Activated CD4-positive, alpha-beta T cell treated with anti-CD3 and anti-CD28 coated beads for 4 hours (primary cell): ENCODE measurements at places on chromosomes 1 and 21.

DNA sequence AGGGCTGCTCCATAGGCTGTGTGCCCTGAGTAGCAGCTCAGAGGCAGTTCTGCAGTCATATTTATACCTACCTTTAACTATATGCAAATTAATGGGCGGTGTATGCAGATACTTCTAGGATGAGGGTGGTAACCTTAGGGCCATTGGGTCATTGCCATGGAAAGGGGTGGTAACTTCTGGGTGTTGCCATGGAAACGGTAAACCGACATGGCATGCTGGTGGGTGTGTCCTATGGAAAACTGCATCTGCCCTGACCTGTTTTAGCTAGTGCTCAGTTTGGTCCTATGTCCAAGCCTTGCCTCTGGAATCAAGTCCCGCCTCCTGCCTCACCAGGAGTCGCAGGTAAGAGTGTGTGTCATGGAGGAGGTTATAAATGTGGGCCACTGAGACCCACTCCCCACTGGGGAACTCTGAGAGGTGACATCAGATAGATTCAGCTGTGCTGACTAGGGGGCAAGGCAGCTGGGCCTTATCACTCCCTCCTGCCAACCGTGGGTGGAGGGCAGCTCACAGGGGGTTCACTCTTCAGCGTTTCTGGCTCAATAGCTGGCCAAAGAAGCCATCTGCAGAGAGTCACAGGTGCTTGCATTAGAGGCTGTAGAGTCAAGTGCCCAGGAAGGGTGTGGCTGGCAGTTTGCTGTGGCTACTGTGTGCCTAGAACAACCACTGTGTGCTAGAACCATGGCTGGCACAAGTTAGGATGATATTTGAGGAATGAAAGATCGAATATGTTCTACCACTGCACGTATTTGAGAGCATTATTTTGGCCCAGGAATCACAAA lies 19.0 kb downstream of the BACE2 start:
- no peak for DNase-seq

- DNase-seq, result peak; percentile 18
Observed at GRCh38 chr1:230327892-230328284, 98.2 kb downstream of the PGBD5 start.

DNA sequence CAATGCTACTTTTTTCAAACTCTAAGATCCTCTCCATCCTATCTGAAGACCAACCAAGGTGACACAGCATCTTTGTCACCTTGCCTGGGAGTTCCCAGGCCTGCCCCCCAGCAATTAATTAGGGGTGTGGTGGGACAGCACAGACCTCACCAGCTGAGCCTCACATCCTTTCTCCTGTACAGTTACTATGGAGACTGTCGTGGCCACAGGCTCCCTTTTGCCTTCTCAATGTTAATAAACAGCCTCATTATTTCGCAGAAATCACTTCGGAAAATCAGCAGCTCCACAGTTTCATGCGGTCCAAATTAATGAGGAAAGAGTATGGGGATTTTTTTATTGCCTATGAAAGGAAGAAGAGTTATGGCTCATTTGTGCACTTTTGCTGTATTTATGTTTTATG lies 378.3 kb downstream of the NPHP4 start:
- no peak for DNase-seq

DNA sequence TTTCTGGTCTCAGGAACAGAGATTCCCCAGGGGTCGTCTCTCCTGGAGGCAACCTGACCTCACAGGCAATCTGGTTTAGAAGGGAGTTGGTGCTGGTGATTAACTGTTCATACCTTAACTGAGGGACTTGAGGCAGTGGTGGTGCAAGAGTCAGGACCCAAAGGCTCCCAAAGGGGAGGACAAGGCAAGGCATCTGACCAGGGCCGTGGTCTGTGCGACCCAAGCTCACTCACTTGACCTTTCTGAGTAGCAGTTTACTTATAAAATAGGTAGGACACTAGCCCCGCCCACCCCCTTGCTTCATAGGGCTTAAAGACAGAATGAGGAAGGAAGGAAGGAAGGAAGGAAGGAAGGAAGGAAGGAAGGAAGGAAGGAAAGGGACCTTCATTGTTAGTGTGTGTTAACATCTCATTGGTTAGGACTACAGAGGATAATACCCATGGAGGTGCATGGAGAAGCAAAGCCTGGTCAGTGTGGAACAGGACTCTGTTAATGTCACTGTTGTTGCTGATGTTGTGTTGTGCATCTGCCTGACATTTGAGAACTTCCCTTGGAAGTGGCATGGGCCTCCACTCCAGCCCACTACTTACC lies 4.6 kb upstream of the KCNA2 start:
- DNase-seq, result no peak

DNA sequence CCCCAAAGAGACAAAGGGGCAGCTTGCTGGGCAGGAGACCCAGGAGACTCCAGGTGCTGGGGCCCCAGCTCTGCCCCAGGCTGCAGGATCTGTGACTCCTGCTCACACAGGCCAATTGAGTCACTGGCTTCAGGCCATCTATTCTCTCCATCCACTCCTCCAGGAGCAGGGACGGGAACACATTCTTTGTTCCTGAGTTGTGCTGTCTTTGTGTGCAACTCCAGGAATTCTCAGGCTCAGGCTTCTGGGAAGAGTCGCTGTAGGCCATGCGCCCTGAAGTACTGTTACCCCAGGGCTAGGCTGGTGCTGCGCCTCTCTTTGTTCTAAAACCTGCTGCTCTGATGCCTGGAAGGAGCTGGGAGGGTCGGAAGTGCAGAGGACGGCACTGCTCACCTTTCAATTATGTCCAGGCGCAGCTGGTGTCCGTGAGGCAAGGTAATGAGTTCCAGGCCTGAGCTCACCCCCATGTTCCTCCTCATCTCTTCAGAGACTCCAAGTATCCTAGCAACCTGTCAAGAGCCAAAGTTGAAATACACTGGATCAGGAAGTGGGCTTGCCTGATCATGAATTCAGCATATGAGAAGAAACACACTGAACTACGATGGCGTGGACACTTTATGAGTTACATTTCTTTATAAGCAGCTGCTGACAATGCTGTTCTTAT lies 105.9 kb downstream of the BCAR3 start:
- DNase-seq, result no peak

DNA sequence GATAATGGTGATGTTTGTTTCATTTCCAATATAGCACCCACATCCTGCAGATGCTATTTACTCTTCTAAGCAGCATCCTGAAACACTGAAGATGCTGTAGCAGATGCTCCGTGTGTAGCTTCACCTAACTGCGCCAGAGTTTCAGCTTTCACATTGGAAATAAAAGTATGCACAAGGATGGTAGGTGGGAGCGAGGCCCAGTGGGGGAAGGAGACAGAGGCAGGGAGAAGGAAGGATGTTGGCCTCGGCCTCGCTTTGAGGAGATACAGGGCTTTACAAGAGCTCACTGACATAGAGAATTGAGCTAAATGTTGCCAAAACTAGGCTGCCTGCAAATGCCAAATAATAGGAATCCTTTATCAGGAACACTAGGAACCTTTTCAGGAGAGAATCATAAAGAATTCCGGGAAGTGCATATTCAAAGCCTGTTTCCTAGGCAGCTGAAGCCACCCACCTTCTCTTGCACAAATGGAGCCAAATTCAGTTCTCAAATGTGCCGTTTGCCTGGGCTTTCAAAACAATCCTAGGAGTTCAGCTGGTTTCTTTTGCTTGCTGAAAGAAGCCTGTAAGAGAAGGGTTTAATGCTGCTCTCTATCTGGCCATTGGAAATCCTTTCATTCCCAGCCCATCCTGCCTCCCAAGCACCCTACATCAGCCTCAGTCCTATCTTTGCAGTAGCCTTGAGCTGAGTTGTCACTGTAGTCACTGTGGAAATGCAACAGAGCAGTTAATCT lies 135.4 kb upstream of the ATP1B1 start:
- no peak for DNase-seq

DNA sequence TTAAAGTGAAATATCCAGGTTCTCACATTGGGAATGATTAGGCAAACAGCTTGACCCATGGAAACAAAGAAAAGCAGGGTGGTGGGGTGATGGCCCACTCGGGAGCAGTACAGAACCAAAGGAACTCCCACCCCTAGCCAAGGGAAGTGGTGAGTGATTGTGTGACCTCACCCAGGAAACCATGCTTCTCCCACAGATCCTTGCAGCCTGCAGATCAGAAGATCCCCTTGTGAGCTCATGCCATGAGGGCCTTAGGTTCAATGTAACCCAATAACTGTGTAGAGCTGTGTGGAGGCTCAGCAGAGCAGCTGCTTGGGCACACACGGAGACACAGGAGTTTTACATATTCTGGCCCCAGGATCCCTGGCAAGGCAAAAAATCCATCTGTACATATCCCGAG lies 311.8 kb upstream of the DPYD start:
- no peak for DNase-seq

GRCh38 chr1:215114154-215114933 lies 31.8 kb downstream of the KCNK2 start:
- no peak for DNase-seq

DNA sequence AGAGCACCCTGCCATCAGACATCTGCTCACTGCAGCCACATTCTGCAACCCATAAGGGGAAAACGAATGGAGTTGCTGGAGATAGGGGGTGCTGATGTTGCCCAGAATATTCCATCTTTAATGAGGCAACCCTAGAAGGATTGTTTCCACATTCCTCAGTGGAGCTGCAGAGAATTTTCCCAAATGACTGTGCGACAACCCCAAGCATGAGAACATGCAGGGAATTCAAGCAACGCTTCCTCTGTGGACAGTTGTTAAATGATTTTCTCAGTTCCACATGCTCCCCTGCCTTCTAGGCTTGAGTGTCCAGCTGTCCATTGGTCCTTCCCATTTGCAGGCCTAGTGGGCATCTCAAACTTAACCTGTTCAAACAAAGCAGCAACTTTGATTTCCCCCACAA lies 20.5 kb upstream of the UBL4B start:
- DNase-seq, result no peak

GRCh38 chr21:36210779-36211659 lies 54.4 kb downstream of the DOP1B start:
- DNase-seq, result no peak

- no peak for DNase-seq
Observed at GRCh38 chr1:81804312-81804711, 3.6 kb downstream of the ADGRL2 start.

DNA sequence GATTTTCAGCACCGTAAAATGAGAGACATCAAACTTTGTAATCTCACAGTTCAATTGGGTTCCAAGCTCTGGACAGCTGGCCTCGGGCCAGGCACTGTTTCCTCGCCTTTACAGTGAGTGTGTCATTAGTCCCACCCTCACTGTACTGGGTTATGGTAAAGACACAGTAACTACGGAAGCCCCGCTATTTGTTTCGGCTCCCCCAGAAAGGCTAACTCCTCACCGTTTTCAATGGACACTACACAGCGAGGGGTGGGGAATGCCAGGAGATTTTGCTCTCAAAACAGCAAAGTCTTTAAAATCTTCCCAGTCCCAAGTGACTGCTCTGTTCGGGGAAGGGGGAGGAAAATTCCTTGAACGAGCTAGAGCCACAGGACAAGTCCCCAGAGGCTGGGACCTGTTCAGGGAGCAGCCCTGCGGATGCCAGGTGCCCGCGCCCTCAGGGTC lies 757 bp upstream of the SPSB1 start:
- DNase-seq, result no peak

DNA sequence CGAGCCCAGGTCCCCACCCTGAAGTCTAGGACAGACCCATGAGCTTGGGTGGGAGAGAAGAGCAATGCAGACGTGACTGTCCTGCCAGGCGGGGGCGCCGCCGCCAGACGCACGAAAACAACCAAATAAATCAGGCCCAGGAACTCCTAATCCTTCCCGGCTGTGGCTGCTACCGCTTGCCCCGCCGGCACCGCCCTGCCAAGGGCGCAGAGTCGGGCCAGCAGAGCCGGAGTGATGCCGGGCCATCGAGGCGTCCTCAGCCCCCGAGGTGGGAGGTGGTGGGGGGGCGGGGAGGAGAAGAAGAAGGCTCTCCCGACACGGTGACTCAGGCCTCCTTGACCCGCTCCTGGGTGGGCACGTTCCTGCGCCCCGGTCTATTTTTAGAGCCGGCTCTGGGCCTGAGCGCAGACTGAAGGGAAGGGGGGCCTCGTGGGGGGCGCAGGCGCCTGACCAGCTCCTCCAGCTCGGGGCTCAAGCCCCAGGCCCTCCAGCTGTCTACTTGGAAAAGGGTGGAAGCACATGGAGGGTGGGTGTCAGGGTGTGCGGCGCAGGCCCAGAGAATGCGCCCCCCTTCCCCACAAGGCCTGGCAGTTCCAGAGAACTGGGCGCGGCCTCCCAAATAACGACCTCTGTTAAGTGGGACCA lies 10.7 kb upstream of the COL16A1 start:
- DNase-seq, result peak; percentile 12

GRCh38 chr1:184340984-184341383 lies 45.8 kb upstream of the C1orf21 start:
- DNase-seq, result no peak

DNA sequence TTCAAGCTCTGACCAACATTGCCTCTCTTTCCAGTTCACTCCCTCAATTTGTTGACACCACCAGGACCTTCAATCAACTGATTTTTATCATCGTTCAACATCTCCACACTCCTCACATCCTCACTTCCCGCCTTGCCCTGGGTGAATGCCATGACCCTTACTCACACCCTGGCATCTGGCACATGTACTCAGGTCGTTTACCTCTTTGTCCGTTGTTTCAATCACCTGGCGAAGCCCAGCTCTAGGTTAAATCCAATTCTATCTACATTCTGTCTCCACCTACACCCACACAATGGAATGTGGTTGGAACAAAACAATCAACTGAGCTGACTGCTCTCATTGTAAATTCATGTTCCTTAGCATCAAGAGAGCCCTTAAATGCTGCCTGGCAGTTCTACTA lies 24.2 kb upstream of the TBX15 start:
- no peak for DNase-seq

DNA sequence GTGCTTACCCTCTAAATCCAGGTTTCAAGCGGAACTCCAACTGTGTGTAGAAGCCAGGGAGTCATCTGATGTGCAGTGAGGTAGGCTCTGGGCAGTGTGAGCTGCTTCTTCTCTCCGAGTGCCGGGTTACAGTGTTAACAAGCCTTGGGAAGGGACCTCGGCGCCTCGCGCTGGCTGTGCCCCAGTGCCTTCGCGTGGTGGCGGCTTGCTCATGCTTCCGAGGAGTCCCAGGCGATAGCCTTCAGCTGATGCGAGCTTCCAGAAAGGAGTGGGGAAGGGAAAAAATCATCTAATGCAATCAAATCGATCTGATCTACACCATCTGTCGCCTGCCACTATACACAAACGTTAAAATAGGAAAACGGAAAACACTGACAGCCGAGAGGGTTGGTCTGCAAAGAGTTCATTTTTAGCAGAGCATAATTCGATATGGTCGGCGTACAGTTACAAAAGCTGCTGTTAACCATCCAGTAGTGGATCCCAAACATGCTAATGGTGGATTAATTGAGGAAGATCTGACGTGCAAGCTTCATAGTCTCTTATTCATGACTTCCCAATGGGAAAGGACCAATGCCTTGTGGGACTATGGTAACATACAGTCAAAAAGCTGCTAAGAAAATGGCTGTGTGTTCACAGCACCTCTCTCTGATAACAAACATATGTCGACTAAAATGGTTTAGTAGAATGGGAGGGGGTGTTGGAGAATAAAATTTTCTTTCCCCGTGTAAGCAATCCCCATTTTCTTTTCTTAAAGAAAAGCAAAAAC lies 128.7 kb upstream of the DPYD start:
- no peak for DNase-seq

DNA sequence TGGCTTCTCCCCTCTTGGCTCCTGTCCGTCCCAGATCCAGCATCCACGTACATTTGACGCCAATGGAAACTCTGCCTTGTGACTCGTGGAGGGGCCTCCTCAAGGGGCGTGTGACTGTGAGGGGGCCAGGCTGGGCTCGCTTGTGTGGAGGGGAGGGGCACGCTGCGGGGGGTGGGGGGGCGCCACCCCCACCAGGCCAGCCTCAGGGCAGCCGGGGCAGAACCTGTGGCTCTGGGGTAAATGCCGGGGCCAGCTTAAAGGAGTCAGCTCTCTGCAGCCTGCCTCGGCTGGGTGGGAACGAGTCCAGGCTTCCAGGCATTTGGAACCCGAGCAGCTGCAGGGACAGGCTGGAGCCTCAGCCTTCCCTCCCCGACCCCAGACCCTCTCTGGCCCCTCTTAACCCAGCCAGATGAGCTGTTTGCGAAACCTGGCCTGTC lies 94.1 kb downstream of the SIK1 start:
- no peak for DNase-seq
